CMK (cell line): ENCODE measurements at places on chromosomes 1 and 21.

GRCh38 chr1:158208586-158209116 lies 28.0 kb downstream of the CD1D start:
- DNase-seq: no peak

- no peak for DNase-seq
Observed at GRCh38 chr1:103900005-103900404, 150.3 kb downstream of the AMY1C start.

- DNase-seq: no peak
Observed at GRCh38 chr1:225201447-225201846, 226.4 kb downstream of the LBR start.

GRCh38 chr1:154263465-154264332 lies 8.7 kb upstream of the HAX1 start:
- DNase-seq: no peak

- DNase-seq: no peak
Observed at GRCh38 chr1:71592646-71593274, 511.9 kb upstream of the ZRANB2 start.
